ENCODE measurements at places on chromosomes 6 and 20.

DNA sequence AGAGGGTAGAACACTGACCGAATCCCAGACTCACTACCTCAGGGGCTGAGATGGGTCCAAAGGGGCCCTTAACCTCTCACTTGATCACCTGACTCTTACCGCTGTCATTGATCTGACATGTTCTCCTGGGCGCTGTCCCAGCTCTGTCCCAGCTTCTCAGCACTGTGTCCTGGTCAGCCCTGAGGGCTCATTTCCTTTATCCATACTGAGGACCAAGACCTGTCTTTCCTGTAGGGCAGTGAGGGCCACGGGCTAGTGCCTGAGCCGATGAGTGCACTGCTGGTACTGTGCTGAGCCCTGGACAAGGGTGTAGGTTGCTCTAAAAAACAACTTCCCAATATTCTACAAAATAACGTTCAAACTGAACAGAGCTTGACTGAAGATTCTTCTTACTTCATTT is 131.5 kb downstream of the MTHFD1L start:
- DNase-seq, result no peak

GRCh38 chr20:57685146-57685758 is 24.6 kb downstream of the PMEPA1 start:
- no peak for DNase-seq

GRCh38 chr6:42745083-42745639 is 742 bp downstream of the TBCC start:
- peak; percentile 60 for DNase-seq

- DNase-seq, result peak; percentile 42
Measured at GRCh38 chr6:13709689-13710551, 1.7 kb downstream of the RANBP9 start.

DNA sequence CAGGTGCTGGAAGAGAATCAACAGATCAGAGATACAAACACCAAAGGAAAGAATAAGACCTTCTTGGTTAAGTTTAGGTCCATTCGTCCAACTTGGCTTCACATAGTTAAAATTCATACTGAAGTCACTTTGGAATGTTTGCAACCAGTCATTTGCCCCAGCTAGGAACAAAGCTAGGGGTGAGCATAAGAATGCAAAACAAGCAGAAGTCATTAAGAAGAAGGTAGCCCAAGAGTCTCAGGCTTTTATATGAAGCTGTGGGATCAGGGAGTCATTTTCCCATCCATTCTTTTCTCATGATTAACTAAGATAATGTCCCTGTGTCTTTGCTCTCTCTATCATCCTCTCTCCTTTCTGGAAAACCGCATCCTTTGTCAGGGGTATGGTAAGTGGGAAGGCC is 51.5 kb upstream of the TMEM170B start:
- no peak for DNase-seq

GRCh38 chr20:35281506-35282101 is 3.0 kb downstream of the EIF6 start:
- no peak for DNase-seq

GRCh38 chr6:85576476-85576875 is 17.2 kb downstream of the SNX14 start:
- no peak for DNase-seq
